ENCODE measurements at places on chromosomes 5 and 9. TPM values are rescaled to one million over a fixed set of nuclear protein-coding genes. Genes with fewer than 3 reads are reported as not detected.

CDKN2A gene
- total RNA-seq, result 22.4 TPM

DAB2 gene
- total RNA-seq, result 13.2 TPM

RECK gene
- 6.6 TPM for total RNA-seq

NR6A1 gene
- 1.1 TPM for total RNA-seq

IL9 gene
- not detected for total RNA-seq

ABCA1 gene
- total RNA-seq, result 13.7 TPM

PDLIM4 gene
- total RNA-seq, result 129 TPM

ENTREP1 gene
- total RNA-seq, result 0.87 TPM

ANKRD34B gene
- total RNA-seq, result 1.2 TPM

SLC25A46 gene
- 49.4 TPM for total RNA-seq

LCN2 gene
- total RNA-seq, result 106 TPM

CCDC192 gene
- not detected for total RNA-seq

ZNF483 gene
- total RNA-seq, result 2.5 TPM

TPPP gene
- 0.46 TPM for total RNA-seq

CKMT2 gene
- total RNA-seq, result not detected

CYSRT1 gene
- total RNA-seq, result 0.17 TPM

HTR1A gene
- not detected for total RNA-seq

RNF183 gene
- not detected for total RNA-seq

PAXX gene
- 81.7 TPM for total RNA-seq

OTP gene
- not detected for total RNA-seq

IFNA13 gene
- total RNA-seq, result not detected

SPAG8 gene
- total RNA-seq, result 0.12 TPM

IFNA2 gene
- not detected for total RNA-seq

CATSPER3 gene
- 0.29 TPM for total RNA-seq

PCDHGA8 gene
- total RNA-seq, result 0.14 TPM

GNA14 gene
- total RNA-seq, result 0.14 TPM

DMRTA1 gene
- total RNA-seq, result 0.14 TPM

STPG3 gene
- total RNA-seq, result not detected

TEK gene
- not detected for total RNA-seq

ASPN gene
- total RNA-seq, result not detected

CNTFR gene
- total RNA-seq, result not detected

IL13 gene
- total RNA-seq, result not detected

C9orf72 gene
- 5.0 TPM for total RNA-seq

ATOX1 gene
- 222 TPM for total RNA-seq

C9orf50 gene
- not detected for total RNA-seq

PCDHGB3 gene
- 1.1 TPM for total RNA-seq

MAST4 gene
- total RNA-seq, result 17.3 TPM

AHRR gene
- 0.29 TPM for total RNA-seq

SMIM33 gene
- total RNA-seq, result not detected

OBP2B gene
- total RNA-seq, result not detected

UBE2B gene
- 32.8 TPM for total RNA-seq

SV2C gene
- total RNA-seq, result not detected

SLC6A3 gene
- total RNA-seq, result not detected

CARD9 gene
- total RNA-seq, result 1.4 TPM

EIF4E1B gene
- not detected for total RNA-seq
